ENCODE measurements at places on chromosomes 1 and 21. TPM values are rescaled to one million over a fixed set of nuclear protein-coding genes. Genes with fewer than 3 reads are reported as not detected.

GRCh38 chr1:4133297-4133938 lies 233.3 kb upstream of the C1orf174 start:
- no peak for DNase-seq

DNA sequence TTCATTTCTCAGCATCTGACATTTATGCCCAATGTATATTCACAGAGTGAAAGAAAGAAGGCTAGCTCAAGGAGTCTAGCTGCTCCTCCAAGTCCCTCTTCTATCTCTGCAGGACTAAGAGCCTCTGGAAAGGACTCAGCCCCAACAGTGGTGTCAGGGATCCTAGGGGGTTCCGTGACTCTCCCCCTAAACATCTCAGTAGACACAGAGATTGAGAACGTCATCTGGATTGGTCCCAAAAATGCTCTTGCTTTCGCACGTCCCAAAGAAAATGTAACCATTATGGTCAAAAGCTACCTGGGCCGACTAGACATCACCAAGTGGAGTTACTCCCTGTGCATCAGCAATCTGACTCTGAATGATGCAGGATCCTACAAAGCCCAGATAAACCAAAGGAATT lies 3.7 kb downstream of the LY9 start:
- DNase-seq, result no peak

GRCh38 chr1:63651161-63651701 lies 58.0 kb downstream of the PGM1 start:
- no peak for DNase-seq

GRCh38 chr1:162905174-162906158 lies 44.5 kb upstream of the CCDC190 start:
- no peak for DNase-seq

- no peak for DNase-seq
Observed at GRCh38 chr1:231442735-231443134, 20.6 kb upstream of the EGLN1 start.

DNA sequence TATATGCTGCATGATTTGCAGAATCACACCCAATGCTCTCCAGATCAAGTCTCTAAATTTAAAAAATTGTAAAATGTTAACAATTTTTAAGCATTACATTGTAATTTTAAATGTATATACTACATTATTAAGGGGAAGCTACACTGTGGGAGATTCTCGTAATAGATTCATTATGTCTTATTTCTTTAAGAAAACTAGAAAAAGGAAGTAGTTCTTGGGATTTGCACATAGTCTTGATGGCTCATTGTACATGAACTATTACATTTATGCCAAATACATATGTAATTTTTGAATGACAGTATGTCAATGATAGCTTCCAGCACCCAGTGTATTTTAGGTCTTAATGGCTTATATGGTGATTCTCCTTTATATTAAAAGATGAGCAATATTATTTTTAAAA lies 250.3 kb downstream of the PTPRC start:
- DNase-seq, result no peak

DNA sequence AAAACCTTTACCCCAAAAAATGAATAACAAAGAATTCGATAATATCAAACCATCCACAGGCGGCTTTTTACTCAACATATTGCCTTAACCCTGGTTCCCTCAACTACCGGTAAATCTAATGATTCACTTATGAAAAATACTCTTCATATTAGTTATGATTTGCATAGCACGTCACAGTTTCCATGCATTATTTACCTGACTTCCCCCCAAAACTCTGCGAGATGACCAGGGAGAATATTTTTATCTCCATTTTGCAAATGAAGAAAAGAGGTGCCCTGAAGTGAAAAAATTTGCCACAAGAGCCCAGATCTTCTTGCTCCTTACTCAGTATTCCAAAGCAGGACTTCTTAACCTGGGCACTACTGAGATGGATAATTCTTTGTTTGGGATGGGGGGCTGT lies 2.9 kb downstream of the JAK1 start:
- DNase-seq, result no peak

GRCh38 chr1:180153032-180153431 lies 1.6 kb upstream of the QSOX1 start:
- peak; percentile 33 for DNase-seq

- DNase-seq, result no peak
Observed at GRCh38 chr1:96487971-96488370, 233.6 kb upstream of the PTBP2 start.

DNA sequence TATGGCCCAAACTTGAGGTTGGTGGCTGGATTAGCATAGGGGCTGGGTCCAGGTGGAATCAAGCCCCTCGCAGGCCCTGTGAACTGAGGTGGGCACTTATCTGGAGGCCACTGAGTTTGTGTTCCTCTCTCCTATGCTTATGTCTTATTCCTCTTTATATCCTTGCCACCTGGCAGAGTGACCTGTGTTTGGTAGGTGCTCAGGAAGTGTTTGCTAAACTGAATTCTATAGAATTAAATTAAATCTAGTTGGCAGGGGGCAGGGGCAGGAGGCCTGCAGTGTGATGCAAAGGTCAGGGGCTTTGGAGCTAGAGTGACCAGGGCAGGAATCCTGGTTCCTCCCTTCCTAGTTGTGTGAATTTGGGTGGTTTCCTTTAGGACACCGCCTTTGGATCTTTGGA lies 1.1 kb upstream of the TMEM9 start:
- no peak for DNase-seq

DNA sequence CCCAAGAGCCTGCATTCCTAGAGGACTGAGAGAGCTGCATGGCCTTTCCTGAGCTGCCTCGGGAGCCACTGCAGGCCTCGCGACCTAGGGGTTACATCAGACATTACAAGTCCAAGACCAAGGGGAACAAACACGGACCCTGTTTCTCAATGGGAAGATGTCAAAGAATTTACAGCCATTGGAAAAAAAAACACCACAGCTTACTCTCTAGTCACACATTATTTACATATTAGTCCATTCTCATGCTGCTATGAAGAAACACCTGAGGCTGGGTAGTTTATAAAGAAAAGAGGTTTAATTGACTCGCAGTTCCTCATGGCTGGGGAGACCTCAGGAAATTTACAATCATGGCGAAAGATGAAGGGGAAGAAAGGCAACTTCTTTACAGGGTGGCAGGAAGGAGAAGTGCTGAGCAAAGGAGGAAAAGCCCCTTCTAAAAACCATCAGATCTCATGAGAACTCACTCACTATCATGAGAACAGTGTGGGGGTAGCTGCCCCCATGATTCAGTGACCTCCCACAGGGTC lies 8.4 kb upstream of the PRMT2 start:
- no peak for DNase-seq

DNA sequence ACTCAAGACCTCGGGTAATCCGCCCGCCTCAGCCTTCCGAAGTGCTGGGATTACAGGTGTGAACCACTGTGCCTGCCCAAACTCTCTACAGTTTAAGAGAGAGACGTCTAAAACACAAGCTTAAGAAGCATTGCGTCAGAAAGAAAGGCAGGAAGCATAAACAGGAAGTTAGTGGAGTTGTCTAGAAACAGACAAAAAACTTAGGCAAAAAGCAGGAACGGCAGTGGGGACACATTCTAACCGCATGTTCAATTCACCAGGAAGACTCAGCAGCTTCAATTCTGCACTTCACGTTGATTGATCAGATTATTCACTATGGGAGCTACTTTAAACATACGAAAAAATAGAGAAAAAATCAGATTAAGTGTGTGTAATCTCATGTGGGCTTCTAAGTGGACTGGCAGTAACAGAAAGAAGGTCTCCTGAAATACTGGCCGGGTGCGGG lies 7.4 kb downstream of the CFAP74 start:
- no peak for DNase-seq

DNA sequence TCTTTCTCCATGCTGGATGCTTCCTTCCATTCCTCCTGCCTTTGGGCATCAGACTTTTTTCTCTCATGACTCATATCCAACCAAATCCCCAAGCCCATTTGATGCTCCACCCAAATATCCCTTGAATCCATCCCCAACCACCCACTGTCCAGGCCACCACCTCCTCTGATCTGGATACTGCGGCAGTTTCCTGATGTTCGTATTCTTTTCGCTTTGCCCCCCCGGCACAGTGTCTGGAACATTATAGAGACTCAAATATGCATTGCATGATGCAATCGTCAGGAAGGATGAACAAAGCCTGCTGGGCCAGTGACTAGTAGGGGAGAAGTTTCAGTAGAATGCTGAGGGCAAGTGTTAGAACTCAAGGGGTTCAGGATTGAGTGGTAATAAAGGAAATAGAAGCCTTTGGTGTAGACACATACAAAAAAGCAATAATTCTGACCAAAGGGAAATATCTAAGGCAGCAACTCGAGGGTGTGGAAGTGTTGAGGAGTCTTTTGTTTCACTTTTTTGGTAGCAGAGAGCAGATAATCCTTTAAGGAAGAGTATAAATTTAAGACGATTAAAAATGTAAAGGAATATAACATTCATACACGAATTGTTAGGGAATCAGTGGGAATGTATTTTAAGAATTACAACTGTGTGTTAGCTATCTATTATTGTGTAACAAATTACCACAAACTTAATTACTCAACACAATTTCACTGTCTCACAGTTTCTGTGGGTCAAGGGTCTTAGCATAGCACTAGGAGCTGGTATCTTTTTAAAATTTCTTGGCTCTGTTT lies 7.5 kb downstream of the S100A11 start:
- DNase-seq, result no peak

DNA sequence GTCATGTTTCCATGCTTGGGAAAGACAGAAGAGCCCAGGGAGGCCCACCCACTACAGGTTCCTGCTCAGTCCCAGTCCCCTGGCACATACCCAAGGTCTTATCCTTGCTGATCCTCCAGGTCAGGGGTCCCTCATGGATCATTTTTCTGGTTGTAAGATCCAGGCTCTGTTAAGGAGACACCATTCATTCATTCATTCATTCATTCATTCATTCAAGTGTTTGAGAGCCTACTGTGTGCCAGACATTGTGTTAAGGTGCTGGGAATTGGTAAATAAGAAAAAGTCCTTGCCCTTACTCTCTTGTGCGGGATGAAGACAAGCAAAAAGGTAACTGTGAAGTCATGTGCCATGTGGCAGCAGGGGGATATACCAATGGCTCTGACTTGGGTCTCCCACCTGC lies 23.8 kb downstream of the LRRC71 start:
- no peak for DNase-seq

- peak; percentile 63 for DNase-seq
Observed at GRCh38 chr1:107572674-107573211, 392.2 kb downstream of the VAV3 start.

GRCh38 chr1:50246869-50247268 lies 138.1 kb downstream of the ELAVL4 start:
- DNase-seq, result no peak

- no peak for DNase-seq
Observed at GRCh38 chr21:44932408-44933181, 7.2 kb upstream of the SLX9 start.

DNA sequence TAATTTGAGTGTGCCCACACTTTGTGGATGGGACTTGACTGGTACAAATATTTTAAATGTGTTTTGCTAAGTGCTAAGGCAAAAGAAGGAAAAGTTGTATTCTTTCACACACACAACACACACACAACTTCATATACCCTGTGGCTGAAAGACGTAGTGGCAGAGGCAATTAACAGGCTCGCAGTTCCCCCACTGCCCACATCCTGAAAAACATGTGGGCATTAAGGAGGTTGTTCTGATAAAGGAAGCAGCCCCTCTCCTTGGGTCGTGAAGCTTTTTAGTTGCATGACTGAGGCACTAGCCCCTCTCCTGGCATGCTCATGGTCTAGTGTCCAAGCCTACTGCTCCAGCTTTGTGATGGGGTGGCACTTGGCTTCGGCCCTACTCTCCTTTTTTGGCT lies 14.3 kb upstream of the ADAM30 start:
- no peak for DNase-seq

GRCh38 chr1:198788561-198789064 lies 149.8 kb downstream of the PTPRC start:
- DNase-seq, result no peak

- no peak for DNase-seq
Observed at GRCh38 chr1:182823220-182823619, 15.9 kb upstream of the DHX9 start.

DNA sequence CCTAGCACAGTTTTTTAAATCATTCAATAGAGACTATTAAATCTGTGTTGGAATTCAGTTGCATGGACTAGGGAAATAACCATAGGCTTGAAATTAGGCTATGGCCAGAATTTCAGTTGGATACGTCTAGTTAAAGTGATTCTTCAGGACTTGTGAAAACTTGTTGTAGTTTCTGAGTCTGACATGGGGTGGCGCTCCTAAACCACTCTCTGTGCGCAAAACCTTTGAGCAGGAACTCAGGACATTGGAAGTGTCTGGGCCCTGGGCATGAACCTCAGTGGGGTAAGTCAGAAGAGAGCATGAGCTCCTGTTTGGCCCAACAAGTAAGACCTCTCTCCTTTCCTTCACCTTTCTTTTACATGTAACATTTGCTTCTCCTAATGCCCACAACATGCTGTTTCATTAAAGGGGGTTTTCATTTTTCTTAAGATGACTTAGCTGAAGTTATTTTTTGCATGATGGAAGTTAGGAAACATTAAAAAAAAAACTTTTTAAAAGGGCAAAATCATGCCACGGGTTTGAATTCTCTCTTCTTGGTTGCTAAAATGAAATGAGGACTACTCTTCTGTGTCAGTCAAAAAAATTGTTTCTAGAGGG lies 17.1 kb upstream of the CCDC190 start:
- DNase-seq, result peak; percentile 74

DNA sequence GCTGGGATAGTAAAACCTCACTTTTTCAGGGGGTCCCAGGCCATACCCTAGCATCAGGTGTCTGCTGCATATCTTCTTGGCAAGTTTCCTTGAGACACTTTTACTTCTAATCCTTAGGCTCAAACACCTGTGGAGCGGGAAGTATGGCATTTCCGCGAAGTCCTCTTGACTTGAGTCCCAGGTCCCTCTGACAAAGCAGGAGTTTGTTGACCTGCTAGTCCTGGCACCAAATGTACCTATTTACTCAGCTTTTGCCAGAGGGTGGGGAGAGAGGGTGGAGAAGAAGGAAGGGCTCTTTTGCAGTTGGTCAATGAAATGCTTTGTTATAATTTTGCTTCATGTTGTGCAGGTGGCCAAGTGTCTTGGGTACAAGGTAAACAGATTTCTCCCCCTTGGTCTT lies 59.7 kb downstream of the CLIC6 start:
- DNase-seq, result no peak

- DNase-seq, result no peak
Observed at GRCh38 chr1:36223381-36223995, 755 bp upstream of the THRAP3 start.

DNA sequence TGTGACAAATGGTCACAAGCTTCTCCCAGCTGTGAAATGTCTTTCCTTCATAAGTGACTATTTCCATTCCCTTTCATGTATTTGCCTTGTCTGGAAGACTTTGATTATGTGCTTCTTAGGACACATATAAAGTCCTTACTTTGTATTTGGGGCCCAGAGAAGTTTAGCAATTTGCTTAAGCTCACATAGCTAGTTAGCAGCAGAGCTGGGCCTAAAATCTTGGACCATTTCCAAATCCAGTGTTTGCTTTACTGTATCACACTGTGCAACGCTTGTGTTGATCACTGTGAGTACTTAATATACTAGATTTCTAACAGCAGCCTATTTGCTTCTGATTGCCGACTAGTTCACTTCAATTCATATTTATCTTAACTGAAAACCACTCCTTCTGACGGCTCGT lies 2.2 kb upstream of the KCNA3 start:
- no peak for DNase-seq

GRCh38 chr1:932776-933602 lies 9.3 kb downstream of the SAMD11 start:
- DNase-seq, result peak; percentile 83

The F3 gene
- 32.3 TPM for total RNA-seq

The GBP5 gene
- 2.3 TPM for total RNA-seq

The CCDC17 gene
- 2.4 TPM for total RNA-seq

The ZNF593 gene
- 43.2 TPM for total RNA-seq

The VANGL2 gene
- total RNA-seq, result 12.7 TPM

The TRIM58 gene
- total RNA-seq, result 0.42 TPM

The KCNH1 gene
- total RNA-seq, result 0.86 TPM

The AKR7A3 gene
- 1.8 TPM for total RNA-seq

The LCE3E gene
- total RNA-seq, result not detected

The FAF1 gene
- 80.6 TPM for total RNA-seq

The FCRL6 gene
- 0.49 TPM for total RNA-seq
